ENCODE measurements at places on chromosomes 1 and 21. TPM values are rescaled to one million over a fixed set of nuclear protein-coding genes. Genes with fewer than 3 reads are reported as not detected.

The REN gene
- not detected for total RNA-seq

The MYBPHL gene
- total RNA-seq = not detected

The IL20 gene
- total RNA-seq = not detected

The AMPD1 gene
- total RNA-seq = 1.2 TPM

The CLIC6 gene
- 0.66 TPM for total RNA-seq

- DNase-seq = no peak
- no peak overlapping the region for H3K27ac ChIP-seq
- H3K4me3 ChIP-seq = no peak overlapping the region
- no peaks in the 10 kb centered on the region for H3K36me3 ChIP-seq
- no peaks in the 10 kb centered on the region for H3K4me1 ChIP-seq
- no peaks in the 10 kb centered on the region for H3K27me3 ChIP-seq
These were observed 73.3 kb downstream of the CAMTA1 start for GRCh38 chr1:6858596-6858995.

GRCh38 chr1:194477908-194478307 is 1291.5 kb upstream of the B3GALT2 start:
- H3K4me1 ChIP-seq = no peaks in the 10 kb centered on the region
- H3K36me3 ChIP-seq = no peaks in the 10 kb centered on the region
- H3K27me3 ChIP-seq = no peaks in the 10 kb centered on the region
- no peak overlapping the region for H3K27ac ChIP-seq

- peaks cover 17% of the 10 kb centered on the region for H3K4me1 ChIP-seq
- H3K27me3 ChIP-seq = no peaks in the 10 kb centered on the region
- no peak for DNase-seq
- no peak overlapping the region for H3K4me3 ChIP-seq
- H3K27ac ChIP-seq = no peak overlapping the region
- H3K36me3 ChIP-seq = no peaks in the 10 kb centered on the region
These were observed 123.3 kb downstream of the KCNN3 start for GRCh38 chr1:154746622-154747299.

GRCh38 chr1:147171399-147172167 is 687 bp downstream of the PRKAB2 start:
- H3K4me1 ChIP-seq = no peaks in the 10 kb centered on the region
- H3K36me3 ChIP-seq = no peaks in the 10 kb centered on the region
- peak overlapping the region; percentile 84 for H3K27ac ChIP-seq
- no peaks in the 10 kb centered on the region for H3K27me3 ChIP-seq
- no peak for DNase-seq
- H3K4me3 ChIP-seq = peak overlapping the region; percentile 75

DNA sequence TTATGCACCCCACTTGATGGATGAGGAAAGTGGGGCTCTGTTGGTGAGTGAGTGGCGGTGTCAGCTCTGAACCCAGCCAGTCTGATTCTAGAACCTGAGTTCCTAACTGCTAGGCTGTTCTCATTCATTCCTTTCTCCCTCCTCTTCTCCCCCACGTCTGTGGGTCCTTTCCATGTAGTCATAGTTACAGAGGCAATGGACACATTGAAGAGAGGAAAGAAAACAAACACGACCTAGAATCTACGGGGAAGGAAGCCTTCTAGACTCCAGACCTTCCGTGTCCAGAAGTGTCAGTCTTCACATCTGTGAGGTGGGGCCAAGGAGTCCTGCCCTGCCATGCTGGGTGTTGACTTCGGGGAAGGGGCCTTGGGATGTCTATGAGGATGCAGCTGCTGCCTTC is 115.8 kb upstream of the WNT4 start:
- peak overlapping the region; percentile 79 for H3K27ac ChIP-seq
- peaks cover 35% of the 10 kb centered on the region for H3K4me1 ChIP-seq
- no peak for DNase-seq
- no peaks in the 10 kb centered on the region for H3K27me3 ChIP-seq
- H3K4me3 ChIP-seq = no peak overlapping the region
- H3K36me3 ChIP-seq = no peaks in the 10 kb centered on the region

DNA sequence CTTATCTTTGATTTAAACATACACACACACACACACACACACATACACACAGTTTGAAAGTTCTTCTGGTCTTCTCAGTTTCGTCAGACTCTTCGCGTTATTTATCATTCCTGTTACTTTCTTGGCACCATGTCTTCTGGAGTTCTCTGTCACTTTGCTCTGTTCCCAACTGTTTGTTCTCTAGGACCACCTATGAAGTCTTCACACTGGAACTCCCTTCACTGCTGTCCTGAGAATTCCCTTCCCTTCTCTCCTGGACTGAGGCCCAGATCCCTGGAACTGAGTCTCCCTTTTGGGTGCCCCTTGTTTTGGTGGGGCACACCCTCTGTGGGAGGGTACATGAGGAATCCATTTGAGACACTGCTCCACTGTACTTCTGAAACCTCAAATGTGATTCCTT is 30.5 kb downstream of the ALG14 start:
- H3K27me3 ChIP-seq = no peaks in the 10 kb centered on the region
- H3K4me1 ChIP-seq = no peaks in the 10 kb centered on the region
- H3K4me3 ChIP-seq = no peak overlapping the region
- no peak overlapping the region for H3K27ac ChIP-seq
- DNase-seq = no peak

DNA sequence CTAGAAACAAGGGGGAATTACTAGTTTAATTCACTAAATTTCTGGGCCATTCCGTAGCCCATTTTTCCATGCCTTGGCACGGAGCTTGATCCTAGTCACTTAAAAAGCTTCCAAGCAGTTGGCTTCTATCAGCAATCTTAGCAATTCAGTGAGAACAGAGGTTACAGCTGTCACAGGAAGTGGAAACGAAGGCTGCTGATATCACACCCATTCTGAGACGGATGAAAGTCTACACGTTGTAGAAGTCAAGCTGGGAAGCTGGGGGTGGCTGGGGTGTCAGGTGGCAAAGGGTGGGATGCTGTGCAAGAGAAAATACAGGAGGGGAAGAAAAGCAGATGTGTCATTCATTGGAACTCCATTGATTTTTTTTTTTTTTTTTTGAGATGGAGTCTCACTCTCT is 11.8 kb upstream of the STMN1 start:
- H3K27ac ChIP-seq = no peak overlapping the region
- no peak for DNase-seq
- no peaks in the 10 kb centered on the region for H3K27me3 ChIP-seq
- H3K4me1 ChIP-seq = peaks cover 8% of the 10 kb centered on the region

GRCh38 chr1:156291226-156292061 is 4.0 kb downstream of the GLMP start:
- H3K36me3 ChIP-seq = no peaks in the 10 kb centered on the region
- no peaks in the 10 kb centered on the region for H3K27me3 ChIP-seq
- H3K27ac ChIP-seq = peak overlapping the region; percentile 73
- peak; percentile 94 for DNase-seq
- peaks cover 24% of the 10 kb centered on the region for H3K4me1 ChIP-seq

- H3K36me3 ChIP-seq = no peaks in the 10 kb centered on the region
- peaks cover 3% of the 10 kb centered on the region for H3K4me1 ChIP-seq
- peak; percentile 86 for DNase-seq
- H3K4me3 ChIP-seq = peak overlapping the region; percentile 56
- peak overlapping the region; percentile 95 for H3K27ac ChIP-seq
These were observed 8.0 kb upstream of the COL6A1 start for GRCh38 chr21:45973475-45974072.

DNA sequence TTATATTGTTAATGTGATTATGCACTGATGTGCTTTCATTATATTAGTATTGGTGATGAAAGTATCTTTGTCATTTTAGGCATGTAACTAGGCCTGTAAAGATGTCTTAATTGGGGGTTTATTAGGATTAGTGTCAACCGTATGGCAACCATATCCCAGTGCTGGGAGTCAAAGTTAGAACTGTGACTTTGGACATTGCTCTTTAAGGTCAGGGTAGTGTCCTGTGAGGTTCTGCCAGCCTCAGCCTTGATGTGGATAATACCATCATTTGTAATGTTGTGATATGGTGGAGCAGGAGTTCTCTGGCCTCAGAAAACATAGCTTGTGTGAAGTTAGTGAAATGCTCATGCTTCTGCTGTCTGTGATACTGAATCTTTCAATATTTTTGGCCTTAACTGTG is 59.4 kb downstream of the LAMC1 start:
- no peak for DNase-seq
- no peaks in the 10 kb centered on the region for H3K4me1 ChIP-seq
- no peaks in the 10 kb centered on the region for H3K27me3 ChIP-seq

Data from Peyer's patch (tissue), 4 donors.